ENCODE measurements at places on chromosomes 11 and 22.

GRCh38 chr11:65811764-65812475, 21.8 kb upstream of the SNX32 start:
- DNase-seq = no peak

- DNase-seq = no peak
Measured at GRCh38 chr22:26740253-26740652, 82.9 kb downstream of the MIAT start.

DNA sequence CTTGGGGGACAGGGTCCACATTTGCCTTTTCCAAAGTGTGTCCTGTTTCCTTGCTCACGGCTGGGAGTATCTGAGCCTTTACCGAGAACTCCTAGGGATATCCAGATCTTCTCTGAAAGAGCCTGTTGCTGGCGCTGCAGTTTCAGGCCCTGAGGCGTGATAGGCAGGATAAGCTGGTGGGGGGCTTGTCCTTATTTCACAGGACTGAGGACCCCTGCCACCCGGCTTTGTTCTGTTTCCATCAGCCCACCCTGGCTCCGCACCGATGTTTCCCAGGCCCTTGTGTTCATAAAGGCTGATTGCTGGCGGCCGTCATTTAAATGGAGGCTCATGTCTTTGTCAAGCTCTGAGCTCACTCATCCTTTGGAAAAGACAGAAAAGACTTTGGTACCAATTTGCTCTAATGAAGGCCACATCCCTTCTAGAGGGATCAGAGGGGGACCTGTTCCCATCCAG, 9.4 kb upstream of the NPTXR start:
- DNase-seq = no peak

GRCh38 chr11:22634897-22635629, 9.4 kb upstream of the FANCF start:
- DNase-seq = no peak

DNA sequence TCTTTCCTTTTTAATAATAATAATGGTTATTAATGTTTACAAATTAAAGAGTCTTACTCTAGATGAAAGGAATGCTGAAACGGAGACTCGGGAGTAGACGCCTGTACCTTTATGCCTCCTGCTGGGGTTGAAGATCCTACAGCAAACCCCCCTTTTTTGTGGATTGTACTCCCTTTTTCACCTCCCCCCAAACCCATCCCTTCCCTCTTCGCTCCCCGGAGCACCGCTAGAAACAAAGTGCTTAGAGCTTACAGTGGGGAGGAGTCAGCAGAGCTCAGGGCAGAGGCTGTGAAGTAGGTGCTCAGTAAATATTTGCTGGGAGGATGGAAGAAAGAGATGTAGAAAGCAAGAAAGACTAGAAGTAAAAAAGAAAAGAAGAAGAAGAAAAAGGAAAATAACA, 169.7 kb downstream of the NXPE2 start:
- DNase-seq = no peak

GRCh38 chr22:40613067-40613466, 23.5 kb downstream of the MRTFA start:
- no peak for DNase-seq

DNA sequence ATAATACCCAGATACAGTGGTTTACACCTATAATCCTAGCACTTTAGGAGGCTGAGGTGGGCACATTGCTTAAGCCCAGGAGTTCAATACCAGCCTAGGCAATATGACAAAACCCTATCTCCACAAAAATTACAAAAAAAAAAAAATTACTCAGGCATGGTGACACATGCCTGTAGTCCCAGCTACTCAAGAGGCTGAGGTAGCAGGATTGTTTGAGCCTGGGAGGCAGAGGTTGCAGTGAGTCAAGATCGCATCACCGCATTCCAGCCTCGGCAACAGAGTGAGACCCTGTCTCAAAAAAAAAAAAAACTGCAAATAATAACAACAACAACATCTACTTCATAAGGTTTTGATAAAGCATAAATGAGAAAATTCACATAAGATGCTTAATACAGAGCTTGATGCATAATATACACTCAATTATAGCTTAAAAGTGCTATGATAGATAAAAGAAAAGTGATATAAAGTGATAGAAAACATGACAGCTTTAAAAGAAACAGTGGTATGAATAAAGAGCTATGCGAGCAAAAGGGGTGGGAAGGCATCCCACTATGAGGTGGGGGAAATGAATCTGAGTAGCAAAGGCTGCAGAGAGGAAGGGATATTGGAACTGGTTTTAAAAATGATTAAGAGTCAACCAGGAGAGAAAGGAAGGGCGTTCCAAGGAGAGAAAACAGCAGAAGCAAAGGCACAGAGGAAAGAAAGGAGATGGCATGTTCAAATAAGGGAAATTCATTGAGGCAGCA, 197.6 kb downstream of the KIF18A start:
- DNase-seq = no peak

DNA sequence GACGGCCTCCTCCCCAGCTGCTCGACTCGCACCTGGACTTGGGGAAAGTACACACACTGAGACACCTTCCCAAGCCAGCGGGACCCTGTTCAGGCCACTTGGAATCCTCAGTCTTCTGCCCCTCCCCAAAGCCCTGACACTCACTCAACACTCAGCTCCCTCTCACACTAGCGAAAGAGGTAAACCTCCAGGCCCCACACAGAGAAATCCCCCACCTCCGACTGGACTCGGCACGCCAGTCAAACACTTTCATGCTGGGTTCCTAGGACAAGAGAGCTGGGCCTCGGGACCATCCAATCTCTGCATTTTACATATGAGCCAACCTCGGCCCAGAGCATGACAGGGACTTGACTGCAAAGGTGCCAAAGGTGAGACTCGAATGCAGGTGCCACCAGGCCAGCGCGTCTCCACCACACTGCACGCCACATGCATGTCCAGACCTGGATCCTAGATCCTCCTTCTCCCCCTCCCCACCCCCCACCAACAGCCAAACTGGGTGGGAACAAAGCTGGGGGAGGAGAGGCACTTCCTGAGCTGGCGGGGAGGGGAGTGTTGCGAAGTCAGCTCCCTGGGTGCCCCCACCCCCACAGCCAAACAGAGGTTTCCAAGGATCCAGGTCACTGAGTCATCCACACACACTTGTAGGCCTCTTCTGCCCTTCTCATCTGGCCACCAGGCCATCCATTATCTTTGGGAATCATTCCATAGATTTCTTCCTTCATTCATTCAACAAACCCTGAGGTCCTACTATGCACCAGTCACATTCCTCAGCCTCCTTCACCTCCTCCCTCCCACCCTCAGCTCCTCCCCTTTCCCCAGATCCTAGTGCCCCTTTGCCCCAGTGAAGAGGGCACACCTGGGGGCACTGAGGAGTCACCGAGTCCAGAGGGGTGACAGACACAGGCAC, 10.7 kb upstream of the CD5 start:
- peak; percentile 14 for DNase-seq

- no peak for DNase-seq
Measured at GRCh38 chr11:21933095-21933494, 259.8 kb upstream of the ANO5 start.

DNA sequence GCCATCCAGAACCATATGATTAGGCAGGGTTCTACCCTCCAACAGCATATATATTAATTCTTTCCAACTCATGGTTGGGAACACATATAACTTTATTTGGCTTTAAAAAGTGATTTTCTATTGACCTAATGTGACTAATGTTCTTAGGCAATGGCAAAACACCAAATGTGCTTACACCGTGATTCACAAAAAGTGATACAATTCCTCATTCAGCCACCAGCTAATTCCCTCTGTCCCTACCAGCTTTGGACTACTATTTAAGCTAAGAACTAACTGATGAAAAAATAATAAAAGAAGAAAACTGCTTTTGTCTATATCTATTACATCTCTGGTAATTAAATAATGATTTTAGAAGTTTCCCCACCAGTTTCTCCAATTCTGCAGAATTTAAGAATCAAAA, 4.7 kb downstream of the CTSC start:
- no peak for DNase-seq

GRCh38 chr11:9617940-9618339, 44.5 kb downstream of the WEE1 start:
- DNase-seq = peak; percentile 81

GRCh38 chr11:61187505-61188130, 15.7 kb upstream of the PGA3 start:
- DNase-seq = peak; percentile 82

DNA sequence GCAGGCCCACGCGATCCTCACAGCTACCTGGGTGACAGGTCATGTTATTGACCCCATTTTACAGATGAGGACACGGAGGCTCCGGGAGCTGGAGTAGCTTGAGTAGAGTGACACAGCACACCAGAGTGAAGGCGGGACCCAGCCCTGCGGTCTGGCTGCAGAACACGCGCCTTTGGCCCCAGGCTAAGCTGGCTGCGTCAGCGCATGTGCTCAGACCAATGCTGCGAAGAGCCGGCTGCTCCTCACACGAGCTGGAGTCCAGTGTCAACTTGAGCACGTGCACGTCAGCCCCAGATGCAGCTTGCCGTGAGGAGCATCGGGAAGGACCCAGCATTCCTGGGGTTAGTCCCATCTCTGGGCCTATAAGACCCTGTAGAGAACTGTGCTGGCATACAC, 49.9 kb downstream of the SCUBE1 start:
- peak; percentile 89 for DNase-seq

DNA sequence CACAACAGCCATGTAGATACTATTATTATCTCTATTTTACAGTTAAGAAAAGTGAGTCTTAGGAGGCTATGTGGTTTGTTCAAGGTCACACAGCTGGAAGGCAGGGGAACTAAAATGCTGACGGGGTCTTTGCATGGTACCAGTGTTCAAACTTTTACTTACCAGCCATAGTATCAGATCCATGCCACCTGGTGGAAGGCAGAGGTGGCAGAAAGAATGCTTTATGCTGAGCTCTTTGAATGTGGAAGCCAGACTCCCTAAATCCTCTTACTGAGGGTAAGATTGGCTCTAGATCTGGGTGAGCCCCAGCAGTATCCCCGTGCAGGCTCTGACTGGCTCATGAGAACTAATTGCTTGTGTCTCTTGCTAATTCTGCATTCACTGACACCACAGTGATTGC, 54.3 kb upstream of the NAV2 start:
- no peak for DNase-seq

DNA sequence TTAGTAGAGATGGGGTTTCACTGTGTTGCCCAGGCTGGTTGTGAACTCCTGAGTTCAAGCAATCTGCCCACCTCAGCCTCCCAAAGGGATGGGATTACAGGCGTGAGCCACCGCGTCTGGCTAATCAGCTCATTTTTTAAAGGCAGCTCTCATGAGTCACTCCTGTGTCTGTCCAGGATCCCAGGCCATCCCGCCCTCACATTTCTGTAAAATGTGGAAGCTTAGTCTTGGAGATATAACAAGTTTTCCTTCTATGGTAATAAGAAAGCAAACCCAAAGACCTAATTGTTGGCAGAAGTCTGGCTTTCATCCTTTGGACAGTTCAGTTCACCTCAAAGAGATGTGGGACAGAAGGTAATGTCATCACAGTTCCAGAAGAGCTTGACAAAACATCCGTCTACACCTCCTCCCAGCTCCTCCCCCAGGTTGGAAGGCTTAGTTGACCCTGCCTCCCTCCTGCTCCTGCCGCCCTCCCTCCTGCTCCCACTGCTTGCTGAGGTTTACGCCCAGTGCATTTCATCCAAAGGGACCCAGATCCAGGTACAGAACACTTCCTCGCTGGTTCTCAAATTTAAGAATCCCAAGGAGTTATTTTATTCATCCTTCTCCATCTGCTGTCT, 6.4 kb downstream of the DRD2 start:
- DNase-seq = no peak

- DNase-seq = no peak
Measured at GRCh38 chr11:32575070-32575469, 8.6 kb upstream of the EIF3M start.

DNA sequence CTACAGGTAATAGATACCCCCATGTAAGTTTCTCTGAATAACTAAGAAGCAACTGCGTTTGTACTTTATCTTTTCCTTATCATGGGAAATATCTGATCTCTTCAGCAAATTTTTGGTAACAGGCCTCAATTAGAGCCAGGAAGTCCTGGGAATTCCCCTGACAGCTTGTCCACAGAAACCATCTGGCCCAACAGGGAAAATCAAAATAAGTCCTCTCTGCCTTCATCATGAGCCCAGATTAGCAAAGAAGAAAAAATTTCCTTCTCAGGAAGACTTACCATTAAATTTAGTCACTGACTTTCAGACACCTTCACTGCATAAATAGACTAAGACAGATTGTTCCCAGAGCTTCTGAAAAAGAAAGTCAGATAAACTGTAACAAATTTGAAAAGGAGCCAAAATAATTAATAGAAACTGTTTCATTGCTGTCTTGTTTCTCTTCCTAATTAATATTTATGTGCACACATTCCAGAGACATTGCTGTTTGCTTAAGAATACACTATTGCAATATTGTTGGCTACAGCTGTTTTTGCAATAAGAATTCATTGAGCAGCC, 278.1 kb upstream of the FAT3 start:
- no peak for DNase-seq

GRCh38 chr11:74280494-74280893, 30.9 kb downstream of the P4HA3 start:
- DNase-seq = no peak

DNA sequence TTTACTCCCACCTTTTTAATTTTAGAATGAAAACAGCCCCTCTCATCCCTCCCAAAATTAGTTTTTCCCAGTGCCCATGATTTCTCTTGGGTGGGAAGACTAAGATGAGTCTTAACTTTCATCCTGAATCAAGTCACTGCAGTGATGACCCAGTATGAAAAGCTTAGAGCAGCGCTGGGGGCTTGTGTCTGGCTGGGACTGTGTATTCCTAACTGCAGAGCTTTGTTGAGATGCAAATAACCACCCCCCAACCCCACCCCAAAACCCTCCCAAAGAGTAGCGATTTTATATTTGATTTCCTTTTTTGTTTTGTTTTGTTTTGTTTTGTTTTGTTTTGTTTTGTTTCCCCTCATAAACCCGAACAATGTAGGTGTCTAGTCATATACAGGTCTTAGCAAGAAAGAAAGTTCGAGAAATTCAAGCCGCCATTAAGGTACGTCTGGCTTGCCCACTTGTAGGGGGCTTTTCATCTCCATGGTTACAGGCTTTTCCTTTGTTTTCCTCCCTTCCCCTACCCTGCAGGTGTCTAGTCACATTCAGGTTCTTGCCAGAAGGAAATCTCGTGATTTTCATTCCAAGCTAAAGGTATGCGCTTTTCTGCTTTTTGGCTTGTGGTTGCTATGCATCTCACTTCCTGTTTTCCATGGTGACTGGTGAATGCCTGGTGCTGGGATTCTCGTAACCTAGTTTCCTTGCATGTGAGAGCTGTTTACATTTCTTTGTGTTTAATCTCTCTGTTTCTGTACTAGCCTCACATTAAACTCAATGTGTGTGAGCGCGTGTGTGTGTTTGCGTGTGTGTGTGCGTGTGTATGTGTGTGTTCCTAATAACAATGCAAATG, 144.6 kb upstream of the RASSF10 start:
- DNase-seq = peak; percentile 71

GRCh38 chr11:837189-837989, 4.6 kb downstream of the CD151 start:
- DNase-seq = no peak

GRCh38 chr11:132911186-132911585, 621.1 kb downstream of the OPCML start:
- peak; percentile 70 for DNase-seq

All from AG08395 (cell line).